Activated T-helper 1 cell treated with anti-CD3 and anti-CD28 coated beads, Interleukin-2, amount 50 U/mL, for 16 hours (primary cell): ENCODE measurements at places on chromosomes 7 and 10.

GRCh38 chr7:35522697-35523096, 172.2 kb downstream of the HERPUD2 start:
- DNase-seq, result no peak

- no peak for DNase-seq
These were observed 110.0 kb downstream of the EGFR start for GRCh38 chr7:55128693-55129394.

DNA sequence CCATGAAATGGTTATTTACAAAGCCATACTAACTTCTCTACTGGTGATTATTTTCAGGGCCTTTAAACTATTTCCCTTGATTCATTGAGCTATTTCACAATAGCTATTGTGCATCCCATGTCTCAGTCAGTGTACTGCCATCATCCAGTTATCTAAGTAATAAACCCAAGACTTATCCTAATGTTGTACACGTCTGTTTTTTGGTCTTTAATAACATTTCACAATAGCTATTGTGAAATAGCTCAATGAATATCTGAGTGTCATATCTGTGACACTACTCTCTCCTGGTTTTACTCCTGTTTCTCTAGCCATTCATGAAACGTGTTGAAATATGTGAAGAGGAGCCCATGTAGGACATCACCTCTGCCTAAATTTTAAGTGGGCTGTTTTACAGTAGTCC, 36.5 kb upstream of the TMEM140 start:
- no peak for DNase-seq

GRCh38 chr10:129448086-129448485, 19.0 kb upstream of the MGMT start:
- DNase-seq, result no peak

- no peak for DNase-seq
These were observed 45.1 kb upstream of the KCTD7 start for GRCh38 chr7:66583490-66584110.

DNA sequence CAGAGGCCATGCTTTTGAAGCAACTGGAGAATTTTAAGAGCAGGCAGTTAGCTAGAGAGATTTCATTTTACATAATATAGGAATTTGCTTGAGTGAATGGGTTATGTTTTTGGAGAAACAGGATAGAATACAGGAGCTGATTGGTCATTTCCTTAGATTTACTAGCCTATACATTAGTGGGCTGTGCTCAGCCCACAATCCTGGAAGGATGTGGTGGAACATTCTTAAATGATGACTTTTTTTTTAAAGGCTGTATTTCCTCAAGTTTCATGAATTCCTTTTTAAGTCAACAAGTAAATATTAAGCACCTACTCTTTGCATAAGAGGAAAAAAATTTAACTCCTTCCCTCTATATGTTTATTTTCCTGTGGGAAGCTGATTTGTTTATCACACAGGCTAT, 314.4 kb upstream of the BMPER start:
- DNase-seq, result no peak

GRCh38 chr7:70486977-70487376, 645.0 kb upstream of the GALNT17 start:
- no peak for DNase-seq

DNA sequence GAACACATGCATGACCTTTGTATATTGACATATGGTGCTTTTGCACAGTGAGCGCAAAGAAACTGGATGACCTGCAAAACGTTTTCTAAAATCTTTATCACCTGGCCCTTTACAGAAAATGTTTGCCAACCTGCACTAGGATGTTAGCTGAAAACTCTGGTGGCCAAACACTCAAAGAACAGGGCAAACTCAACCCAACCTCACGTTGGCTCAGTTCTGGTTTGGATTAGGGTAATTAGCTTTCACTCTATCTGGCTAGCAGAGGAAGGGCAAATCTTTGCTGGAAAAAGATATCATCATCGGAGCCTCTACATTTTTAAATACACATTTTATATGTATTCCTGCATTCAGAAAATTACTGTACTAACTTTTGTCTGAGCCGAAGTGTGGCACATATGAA, 688.9 kb downstream of the PHTF2 start:
- DNase-seq, result no peak

DNA sequence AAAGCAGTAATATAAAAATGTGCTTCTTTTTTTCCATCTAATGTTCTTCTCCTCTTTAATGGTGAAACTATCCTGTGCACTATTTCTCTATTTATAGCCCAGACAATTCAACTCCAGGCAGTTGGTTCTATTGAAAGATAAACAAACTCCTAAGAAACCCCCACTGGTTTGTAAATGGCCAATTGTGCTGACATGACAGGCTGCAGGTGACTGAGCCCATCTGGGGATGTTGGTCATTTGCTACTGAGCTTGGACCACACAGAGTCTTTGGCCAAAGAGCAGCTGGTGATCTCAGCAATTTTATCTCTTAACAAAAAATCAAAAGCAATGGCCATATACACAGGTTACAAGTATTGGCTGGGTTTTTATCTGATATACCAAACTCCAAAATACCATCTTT, 631.8 kb upstream of the CELF2 start:
- no peak for DNase-seq

DNA sequence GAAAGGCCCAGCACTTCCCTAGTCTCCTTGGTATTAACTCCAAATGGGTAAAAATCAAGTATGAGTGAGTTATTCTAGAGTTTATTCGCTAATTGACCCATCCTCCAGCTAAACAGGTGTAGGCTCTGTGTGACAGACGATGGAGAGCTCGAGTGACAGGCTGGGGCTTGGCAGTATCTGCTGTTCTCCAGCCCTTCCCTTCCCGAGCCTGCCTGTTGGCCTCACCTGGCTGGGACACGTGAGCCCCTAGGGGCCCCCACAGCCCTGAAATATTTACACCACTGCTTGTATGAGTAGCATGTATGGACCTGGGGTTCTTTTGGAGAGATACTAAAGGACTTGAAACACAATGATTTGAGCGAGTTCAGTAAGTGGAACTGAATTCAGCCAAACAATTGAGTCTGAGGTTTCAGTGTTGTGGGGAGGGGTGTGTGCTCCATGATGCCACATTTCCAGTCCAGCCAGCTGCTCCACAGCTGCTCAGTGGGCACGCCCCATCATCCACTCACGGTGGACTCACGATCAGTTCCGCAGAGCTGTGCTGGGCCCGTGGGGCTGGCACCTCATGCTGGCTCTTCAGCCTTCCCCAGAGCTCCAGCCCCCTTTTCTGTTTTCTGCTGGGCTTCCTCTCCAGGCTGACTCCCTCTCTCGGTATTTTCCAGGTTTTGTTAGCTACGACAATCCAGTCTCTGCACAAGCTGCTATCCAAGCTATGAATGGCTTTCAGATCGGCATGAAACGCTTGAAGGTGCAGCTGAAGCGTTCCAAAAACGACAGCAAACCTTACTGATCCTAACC, 283.0 kb downstream of the USP6NL start:
- DNase-seq, result no peak

DNA sequence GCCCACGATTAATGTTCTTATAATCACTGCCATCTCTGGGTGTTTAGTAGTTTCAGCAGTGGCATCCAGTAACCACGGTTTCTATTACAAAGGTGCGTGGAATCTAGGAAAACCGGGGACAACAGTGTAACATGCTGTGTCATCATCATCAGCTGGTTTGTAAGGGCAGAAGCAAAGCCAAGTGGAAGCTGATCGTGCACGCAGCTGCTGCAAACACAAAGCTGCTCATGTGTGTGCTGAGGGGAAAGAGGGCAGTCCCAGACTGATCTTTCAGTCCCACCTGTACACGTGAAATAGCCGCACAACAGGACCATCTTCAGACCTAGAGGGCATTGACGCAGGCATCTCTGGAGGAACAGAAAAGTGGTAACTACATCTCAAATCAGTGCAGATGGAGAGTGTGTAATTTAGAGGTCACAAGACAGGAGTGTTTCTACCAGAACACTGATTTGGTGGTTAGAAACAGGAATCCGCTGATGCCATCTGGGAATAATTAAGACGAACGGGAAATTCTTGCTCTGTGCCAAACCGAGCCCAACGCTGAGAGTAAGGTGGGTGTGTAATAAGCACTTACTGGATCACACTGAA, 13.4 kb downstream of the ANKRD16 start:
- no peak for DNase-seq

DNA sequence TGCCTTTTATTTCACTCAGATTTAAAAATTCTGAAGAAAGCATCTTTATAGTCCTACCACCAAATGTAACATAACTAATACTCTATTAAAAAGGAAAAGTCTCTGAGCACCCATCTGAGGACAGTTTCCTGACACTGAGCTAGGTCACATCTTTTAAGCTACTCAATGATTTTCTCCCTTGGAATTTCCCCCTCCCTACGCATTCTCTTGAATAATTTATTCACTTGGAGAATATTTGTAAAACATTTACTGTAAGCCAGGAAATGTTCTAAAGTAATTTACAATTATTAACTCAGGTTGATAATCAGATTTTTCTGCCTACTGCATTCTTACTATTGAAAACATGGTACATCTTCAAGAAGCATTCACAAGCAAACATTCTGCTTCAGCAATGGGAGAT, 297.2 kb upstream of the VSTM2A start:
- no peak for DNase-seq

DNA sequence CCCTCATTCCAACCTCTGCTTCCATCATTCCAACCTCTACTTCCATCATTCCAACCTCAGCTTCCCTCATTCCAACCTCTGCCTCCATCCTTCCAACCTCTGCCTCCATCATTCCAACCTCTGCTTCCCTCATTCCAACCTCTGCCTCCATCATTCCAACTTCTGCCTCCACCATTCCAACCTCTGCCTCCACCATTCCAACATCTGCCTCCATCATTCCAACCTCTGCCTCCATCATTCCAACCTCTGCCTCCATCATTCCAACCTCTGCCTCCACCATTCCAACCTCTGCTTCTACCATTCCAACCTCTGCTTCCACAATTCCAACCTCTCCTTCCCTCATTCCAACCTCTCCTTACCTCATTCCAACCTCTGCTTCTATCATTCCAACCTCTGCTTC, 30.3 kb downstream of the CCDC71L start:
- DNase-seq, result no peak

GRCh38 chr10:13496931-13497330, 31.9 kb downstream of the BEND7 start:
- no peak for DNase-seq

- no peak for DNase-seq
These were observed 214.7 kb downstream of the EMX2 start for GRCh38 chr10:117757086-117757720.

DNA sequence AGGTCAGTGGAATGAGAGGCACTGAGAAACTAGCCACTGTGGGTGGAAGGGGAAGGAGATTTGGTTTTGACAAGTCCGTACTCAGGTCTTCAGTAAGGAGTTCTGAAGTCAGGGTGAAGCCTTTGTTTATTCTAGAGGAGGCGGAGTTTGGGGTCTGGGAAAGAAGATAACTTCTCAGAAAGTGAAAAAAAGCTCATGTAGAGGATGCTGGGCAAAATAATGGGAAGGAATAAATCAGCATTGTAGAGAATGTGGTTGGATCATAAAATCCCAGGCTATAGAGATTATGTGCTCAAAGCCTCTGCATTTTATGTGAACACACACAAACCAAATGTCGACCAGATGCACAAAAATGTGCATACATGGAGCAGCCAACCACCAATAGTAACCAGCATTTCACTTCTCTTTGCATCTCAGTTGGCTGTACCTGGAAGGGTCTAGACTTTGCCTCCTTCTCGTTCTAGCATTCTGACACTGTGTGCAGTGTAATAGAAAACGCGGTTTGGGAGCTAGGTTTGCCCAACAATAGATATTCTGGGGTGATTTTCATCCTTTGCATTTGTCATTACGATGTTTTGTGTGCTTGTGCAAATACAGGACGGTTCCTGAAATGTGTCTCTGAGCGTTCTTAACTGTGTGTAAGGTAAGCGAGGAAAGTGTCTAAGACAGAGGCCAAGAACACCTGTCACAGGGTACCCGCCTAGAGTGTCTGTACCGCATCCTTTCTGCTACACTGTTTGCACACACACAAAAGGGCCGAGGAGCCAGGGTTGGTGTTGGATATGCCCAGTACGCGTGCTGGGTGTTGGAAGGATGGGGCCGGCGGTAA, 603 bp upstream of the HECW1 start:
- DNase-seq, result no peak

DNA sequence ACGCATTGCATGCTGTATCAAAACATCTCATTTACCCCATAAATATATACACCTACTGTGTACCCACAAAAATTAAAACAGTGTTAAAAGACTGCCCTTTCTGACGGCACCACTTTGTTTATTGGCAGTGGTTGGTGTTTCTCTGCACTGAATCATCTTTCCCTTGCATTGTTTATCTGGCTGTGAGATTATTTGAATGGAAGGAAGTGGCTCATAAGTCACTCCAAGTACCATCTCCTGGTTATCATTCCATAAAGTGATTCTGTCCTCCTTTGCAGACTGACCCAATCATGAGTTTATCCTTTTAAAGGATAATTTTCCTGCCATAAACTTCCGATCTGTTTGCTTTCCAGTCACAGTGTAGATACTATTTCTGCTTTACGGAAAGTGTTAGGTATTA, 183.8 kb downstream of the CAMK1D start:
- no peak for DNase-seq

DNA sequence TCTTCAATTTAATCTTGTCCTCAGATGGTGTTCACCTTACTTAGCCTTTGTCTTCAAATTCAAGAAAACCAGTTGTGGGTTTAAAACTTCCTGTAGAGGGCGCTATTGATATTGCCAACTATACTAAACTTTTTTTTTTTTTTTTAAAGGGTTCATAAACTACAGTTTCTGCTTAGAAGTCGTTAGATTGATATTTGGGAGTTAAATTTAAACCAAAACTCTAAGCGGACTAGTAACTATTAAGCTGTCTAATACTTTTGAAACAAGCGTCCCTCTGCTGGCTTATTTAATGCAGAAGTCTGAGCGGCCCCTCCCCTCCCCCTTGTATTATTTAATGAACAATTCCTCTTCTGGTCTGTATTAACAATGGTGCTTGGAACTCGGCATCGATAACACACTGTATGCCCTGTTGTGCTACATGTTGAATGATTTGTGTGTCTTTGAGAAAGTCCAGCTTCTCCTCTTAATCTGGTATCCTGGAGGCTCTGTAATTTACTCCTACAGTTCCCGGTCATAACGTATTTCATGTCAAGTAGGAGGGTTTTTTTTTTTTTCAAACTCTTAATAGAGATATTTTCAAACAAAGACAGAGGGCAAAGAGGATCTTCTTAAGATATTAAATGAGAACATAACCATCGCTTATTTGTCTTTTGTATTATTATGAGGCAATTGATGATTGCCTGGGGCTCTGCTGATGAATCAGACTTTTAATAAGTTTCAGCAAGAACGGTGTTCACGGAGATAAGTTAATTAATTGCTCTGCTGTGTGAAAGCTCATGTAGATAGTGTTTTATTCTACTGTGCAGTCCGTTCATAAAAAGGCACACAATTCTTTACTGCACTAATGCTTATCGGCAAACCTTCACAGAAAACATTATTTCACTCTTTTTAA, 22.6 kb upstream of the CREB5 start:
- DNase-seq, result no peak
